ENCODE measurements at places on chromosomes 5 and 9. TPM values are rescaled to one million over a fixed set of nuclear protein-coding genes. Genes with fewer than 3 reads are reported as not detected.

DBN1 gene
- total RNA-seq: 334 TPM

TMEM252 gene
- not detected for total RNA-seq

DNA sequence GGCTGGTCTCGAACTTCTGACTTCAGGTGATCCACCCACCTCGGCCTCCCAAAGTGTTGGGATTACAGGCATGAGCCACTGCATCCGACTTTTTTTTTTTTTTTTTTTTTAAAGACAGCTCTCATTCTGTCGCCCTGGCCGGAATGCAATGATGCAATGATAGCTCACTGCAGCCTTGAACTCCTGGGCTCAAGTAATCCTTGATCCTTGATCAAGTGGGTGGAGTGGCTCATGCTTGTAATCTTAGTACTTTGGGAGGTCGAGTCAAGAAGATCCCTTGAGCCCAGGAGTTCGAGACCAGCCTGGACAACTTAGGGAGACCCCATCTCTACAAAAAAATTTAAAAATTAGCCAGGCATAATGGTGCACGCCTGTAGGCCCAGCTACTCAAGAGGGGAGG lies 8.1 kb downstream of the SEC24A start:
- DNase-seq: no peak

DNA sequence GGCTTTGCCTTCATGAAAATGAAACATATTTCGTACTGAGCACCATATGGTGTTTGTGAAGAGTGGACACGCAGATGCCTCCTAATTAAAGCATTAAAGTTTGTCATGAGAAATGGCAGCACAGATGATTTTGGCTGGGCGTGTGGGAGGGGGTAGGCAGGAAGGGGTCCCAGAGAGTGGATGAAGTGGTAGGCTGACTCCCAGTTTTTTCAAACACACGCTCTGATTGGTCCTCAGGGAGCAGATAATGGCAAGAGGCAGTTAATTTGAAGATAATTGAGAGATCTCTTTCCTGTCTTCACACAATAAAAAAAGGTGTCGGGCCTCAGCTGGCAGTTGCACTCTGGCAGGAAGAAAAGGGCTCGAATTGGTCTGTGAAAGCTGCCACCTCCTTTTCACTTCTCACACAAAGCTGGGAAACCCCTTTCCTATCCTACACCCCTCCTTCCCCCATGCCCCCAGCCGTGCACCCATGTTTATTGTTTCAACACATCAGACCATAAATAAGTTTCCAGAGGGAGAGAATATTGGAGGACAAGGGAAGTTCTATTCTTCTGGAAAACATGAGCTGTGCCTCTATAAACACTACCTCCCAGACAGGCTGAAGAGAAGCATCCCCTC lies 429.6 kb downstream of the ARHGEF28 start:
- no peak for DNase-seq

DNA sequence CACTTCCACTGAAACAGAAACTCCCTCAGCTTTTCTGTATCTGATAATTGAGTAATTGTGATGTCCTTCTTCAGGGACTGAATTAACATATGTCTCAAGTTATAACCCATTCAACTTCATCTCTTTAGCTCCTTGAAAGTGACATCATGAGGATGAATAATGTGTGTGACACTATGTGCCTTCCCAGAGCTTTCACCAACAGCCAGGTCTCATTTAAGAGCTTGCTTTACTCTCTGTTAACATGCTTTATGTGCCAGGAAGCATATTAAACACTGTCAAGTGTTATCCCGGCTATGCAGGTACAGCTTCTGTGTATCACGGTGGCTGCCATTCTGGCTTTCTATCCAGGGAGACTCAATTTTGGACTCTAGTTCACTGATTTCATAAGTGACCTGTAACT lies 799.9 kb downstream of the CDH12 start:
- DNase-seq: no peak

All from MG63 (cell line).